Tongue (tissue), 3 donors: ENCODE measurements at places on chromosomes 6 and 20. TPM values are rescaled to one million over a fixed set of nuclear protein-coding genes. Genes with fewer than 3 reads are reported as not detected.

Gene DPPA5
- not detected for total RNA-seq

Gene ILRUN
- total RNA-seq, result 54.2 TPM

Gene CYP39A1
- 13.5 TPM for total RNA-seq

Gene CYP24A1
- total RNA-seq, result 0.41 TPM

Gene POU3F2
- total RNA-seq, result 0.41 TPM

Gene PACSIN1
- 0.10 TPM for total RNA-seq

Gene CCN5
- 0.62 TPM for total RNA-seq

Gene OPRM1
- 0.92 TPM for total RNA-seq

Gene DYNLT2
- 5.7 TPM for total RNA-seq

Gene RSPO3
- 1.2 TPM for total RNA-seq

Gene SPDEF
- total RNA-seq, result 6.1 TPM

Gene SPATA2
- 2.4 TPM for total RNA-seq

Gene ZNF512B
- total RNA-seq, result 15.3 TPM

Gene PAX1
- total RNA-seq, result 4.1 TPM

Gene INSM1
- not detected for total RNA-seq
